HS-5 (cell line): ENCODE measurements at places on chromosomes 2 and 18.

DNA sequence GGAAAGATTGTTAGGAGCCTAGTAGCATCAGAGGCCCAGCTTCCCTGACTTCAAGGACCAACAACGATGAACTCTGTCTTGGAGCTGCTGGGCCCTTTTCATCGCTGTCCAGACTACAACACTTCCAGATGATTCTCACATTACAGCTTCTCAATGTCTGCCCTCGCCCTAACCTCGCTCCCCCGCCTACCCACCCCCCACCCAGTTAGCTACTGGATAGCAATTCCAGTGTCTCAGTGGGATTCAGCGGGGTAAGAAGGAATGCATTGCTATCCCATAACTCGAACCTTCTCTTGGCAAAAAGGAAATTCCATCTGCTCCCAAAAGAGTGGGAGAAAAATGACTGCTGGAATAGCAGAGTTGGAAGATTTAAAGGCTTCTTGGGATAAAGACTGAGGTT lies 65.0 kb downstream of the RPL37A start:
- DNase-seq, result no peak

- no peak for DNase-seq
Measured at GRCh38 chr18:77866351-77866750, 616.7 kb downstream of the GALR1 start.

DNA sequence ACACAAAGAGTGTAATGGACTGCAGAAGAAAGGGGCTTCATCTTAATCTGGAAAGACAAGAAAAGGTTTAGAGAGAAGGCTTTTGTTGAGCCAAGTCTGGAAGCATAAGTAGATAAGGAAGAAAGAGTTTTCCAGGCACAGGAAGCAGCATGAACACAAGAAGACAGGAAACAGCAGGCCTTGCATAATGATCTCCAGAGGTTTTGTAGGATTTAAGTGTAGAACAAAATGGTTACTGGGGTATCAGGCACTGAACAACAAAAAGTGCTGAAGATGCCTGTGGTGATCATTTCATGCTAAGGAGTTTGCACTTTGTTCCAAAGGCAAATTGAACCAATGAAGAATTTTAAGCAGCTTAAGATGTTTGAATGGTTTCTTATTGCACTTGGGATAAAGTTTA lies 281.6 kb upstream of the TANK start:
- no peak for DNase-seq

DNA sequence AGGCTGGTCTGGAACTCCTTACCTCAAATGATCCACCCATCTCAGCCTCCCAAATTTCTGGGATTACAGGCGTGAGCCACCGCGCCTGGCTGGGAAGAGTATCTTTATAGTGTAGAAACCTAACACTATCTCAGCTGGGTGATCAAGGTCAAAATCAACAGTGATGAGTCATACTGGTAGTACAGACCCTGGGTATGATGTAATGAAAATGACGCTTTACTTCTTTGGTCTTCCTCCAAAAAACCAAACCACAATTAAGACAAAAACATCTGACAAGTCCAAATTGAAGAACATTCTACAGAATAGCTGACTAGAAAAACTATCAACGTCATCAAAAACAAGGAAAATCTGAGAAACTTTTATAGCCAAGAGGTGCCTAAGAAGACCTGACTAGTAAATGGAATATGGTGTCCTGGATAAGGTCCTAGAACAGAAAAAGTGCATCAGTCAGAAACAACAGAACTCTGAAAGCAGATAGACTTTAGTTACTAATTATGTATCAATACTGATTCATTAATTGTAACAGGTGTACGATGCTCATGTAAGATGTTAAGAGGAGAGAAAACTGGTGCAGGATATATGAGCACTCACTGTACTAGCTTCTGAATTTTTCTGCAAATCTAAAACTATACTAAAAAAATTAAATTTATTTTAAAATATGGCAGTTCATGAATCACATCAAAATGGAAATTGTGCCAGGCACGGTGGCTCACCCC lies 25.4 kb downstream of the PDCL3 start:
- peak; percentile 77 for DNase-seq

- no peak for DNase-seq
Measured at GRCh38 chr2:17680119-17680518, 73.5 kb downstream of the SMC6 start.

DNA sequence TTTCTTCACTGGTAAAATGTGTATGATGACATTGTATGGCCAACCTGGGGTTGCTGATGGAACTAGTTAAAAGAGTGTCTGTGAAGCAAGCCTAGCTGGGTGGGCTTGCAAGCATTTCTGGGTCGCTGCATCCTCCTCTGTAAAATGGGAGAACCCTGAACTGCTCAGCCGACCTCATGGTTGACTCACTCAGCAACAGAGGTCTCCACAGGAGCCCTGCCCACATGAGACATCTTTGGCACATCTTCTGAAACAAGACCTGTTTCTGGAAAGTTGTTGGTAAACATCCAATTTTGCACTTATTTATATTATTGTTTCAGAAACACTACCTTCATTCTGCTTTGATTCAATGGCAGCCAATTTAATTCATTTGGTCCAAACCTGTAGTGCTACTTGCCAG lies 52.6 kb downstream of the BCL11A start:
- no peak for DNase-seq

GRCh38 chr2:225354281-225354774 lies 45.2 kb upstream of the NYAP2 start:
- peak; percentile 89 for DNase-seq

DNA sequence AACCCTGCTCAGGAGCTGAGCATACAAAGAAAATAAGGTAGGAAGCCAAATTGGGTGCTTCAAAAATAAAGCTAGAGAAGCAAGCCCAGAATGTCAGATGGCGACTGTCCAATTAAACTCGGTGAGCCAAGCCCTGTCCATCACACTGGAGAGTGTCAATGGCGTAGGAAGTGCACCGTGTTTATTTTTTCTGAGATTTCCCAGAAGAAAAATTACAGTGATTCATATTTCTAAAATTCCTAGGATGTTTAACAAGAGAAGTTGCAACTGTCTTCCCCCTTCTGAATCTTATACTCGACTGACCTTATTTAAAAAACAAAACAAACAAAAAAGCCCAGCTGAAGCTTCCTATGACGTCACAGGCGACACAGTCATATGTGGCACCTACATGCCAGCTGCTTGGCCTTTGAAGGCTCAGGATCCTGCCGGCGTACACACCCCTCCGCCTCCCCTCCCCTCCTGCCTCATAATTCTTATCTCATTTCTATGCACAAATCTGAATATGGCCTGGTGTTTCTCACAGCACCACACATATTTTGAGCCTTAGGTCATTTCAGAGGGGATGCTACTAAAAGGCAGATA lies 60.8 kb downstream of the MBP start:
- peak; percentile 79 for DNase-seq

DNA sequence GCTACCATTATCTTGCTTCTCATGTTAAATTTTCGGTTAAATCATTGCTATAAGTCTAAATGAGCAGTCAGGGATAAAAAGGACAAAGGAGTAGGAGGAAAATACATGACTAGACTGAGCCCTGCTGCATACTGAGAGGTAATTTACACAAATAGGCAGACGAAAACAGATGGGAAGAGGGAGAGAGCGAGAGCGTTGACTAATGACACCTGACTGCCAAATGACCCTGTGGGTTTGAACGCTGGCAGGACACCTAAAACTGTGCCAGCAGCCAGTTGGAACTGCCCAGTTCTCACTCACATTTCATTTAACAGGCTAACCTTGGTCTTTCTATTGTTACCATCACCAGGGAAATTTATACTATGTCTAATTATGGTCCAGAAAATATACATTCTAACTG lies 978.2 kb downstream of the CPS1 start:
- DNase-seq, result no peak

DNA sequence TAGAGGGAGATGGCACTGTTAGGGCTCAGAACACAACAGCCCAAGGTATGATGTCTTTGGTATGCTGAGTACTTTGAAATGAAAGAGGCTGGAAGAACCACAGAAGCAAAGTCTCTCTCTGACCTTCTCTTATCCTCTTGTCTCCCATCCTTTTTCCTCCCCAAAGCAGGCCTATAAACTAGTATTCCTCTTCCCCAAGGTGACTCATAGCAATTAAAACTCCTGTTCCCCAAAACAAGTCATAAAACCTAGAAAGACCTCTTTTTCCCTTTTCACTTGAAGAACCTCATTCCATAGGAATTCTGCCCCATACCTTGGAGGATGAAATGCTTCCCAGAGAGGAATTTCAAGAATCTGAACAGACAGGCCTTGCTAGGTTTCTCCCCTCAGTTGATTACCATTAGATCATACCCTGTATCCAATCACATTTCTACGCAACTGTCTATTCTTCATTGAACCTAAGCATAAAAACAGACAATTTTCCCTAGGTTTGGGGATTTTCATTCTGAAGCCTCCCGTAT lies 25.7 kb downstream of the MDH1 start:
- peak; percentile 73 for DNase-seq

- peak; percentile 51 for DNase-seq
Measured at GRCh38 chr2:238024986-238025385, 35.8 kb upstream of the SCLY start.

GRCh38 chr2:203782262-203782976 lies 76.0 kb downstream of the CD28 start:
- peak; percentile 91 for DNase-seq

- DNase-seq, result no peak
Measured at GRCh38 chr2:43840965-43841364, 2.2 kb downstream of the ABCG8 start.
